ENCODE measurements at places on chromosomes 5 and 9.

DNA sequence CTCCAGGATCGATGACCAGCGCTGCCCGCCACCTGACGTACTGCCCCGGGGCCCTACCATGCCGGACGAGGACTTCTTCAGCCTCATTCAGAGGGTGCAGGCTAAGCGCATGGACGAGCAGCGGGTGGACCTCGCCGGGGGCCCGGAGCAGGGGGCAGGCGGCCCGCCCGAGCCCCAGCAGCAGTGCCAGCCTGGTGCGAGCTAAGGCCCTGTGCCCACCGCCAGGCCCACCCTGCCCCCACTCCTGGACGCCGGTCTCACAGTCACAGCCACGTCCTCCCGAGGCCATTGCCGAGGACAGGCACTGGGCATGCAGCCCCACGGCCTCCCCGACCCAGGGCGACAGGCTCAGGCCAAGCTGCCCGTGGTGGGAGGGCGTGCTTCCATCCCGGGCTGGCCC, 5.5 kb downstream of the DNLZ start:
- no peak for DNase-seq

GRCh38 chr9:126393876-126394275, 67.2 kb downstream of the MVB12B start:
- DNase-seq, result no peak

GRCh38 chr5:160616712-160617497, 195.2 kb downstream of the PTTG1 start:
- no peak for DNase-seq

DNA sequence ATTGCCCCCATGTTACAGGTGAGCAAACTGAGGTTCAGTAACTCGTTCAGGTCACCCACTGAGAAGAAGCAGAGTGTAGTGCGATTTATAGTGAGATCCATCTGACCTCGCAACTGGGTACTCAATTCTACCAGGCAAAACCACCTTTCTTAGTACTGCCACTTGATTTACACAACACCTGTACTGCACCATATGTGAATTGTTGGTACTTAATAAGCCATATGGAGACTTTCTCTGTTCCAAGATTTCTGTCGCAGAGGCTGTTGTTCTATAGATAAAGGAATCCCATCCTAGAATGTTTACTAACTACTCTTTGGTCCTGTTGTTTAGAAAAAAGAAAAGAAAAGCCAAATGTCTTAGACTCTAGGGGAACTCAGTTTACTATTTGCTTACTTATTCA, 287.5 kb downstream of the KCTD16 start:
- no peak for DNase-seq

GRCh38 chr9:135962696-135963307, 1.6 kb upstream of the UBAC1 start:
- DNase-seq, result no peak

Measured in stimulated activated CD4-positive, alpha-beta T cell treated with anti-CD3 and anti-CD28 coated beads, Interleukin-4, amount 100 ng/mL, for 1 hour (primary cell).